ENCODE measurements at places on chromosomes 12 and 14.

DNA sequence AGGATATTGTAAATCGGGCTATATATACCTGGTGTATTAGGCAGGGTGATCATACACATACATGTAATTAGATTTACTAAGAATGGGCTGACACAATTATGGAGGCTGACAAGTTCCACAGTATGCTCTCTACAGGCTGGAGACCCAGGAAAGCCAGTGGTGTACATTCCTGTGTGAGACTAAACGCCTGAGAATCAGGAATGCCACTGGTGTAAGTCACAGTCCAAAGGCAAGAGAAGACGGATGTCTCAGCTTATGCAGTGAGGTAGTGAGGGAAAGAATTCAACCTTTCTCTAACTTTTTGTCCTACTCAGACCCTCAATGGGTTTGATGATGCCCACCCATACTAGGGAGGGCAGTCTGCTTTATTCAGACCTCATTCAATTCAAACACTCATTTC is 57.1 kb downstream of the METTL25 start:
- peak; percentile 59 for DNase-seq

GRCh38 chr14:38762426-38762825 is 340.6 kb downstream of the SEC23A start:
- DNase-seq = peak; percentile 55

GRCh38 chr14:71314717-71315116 is 407.5 kb downstream of the PCNX1 start:
- DNase-seq = no peak

- DNase-seq = no peak
These were observed 278.1 kb upstream of the FAR2 start for GRCh38 chr12:28870839-28871440.

GRCh38 chr12:96549341-96549740 is 60.0 kb downstream of the CFAP54 start:
- DNase-seq = no peak

GRCh38 chr12:47100160-47100559 is 20.4 kb upstream of the AMIGO2 start:
- DNase-seq = peak; percentile 69

GRCh38 chr12:52121824-52122539 is 42.5 kb downstream of the SMIM41 start:
- DNase-seq = peak; percentile 44

DNA sequence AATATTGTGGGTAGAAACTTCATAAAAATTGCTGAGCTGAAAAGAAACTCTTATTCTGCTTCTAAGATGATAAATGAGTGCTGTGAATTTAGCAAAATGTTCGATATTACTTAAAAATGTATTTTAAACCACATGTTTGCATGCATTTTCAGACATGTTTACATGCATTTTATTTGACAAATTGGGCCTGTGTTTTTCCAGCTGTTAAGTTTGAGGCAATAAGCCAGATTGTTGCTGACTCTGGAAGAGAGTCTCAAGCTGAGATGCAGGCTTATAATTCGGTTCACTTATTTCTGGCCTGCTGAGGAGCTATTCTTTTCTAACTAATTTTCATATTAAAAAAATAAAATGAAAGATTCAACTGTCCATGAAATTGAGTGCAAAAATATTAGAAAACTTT is 110.1 kb downstream of the SYNE2 start:
- no peak for DNase-seq

- DNase-seq = no peak
These were observed 33.1 kb downstream of the MAPK1IP1L start for GRCh38 chr14:55084401-55085059.

GRCh38 chr12:112850383-112850782 is 56.4 kb upstream of the OAS1 start:
- no peak for DNase-seq

DNA sequence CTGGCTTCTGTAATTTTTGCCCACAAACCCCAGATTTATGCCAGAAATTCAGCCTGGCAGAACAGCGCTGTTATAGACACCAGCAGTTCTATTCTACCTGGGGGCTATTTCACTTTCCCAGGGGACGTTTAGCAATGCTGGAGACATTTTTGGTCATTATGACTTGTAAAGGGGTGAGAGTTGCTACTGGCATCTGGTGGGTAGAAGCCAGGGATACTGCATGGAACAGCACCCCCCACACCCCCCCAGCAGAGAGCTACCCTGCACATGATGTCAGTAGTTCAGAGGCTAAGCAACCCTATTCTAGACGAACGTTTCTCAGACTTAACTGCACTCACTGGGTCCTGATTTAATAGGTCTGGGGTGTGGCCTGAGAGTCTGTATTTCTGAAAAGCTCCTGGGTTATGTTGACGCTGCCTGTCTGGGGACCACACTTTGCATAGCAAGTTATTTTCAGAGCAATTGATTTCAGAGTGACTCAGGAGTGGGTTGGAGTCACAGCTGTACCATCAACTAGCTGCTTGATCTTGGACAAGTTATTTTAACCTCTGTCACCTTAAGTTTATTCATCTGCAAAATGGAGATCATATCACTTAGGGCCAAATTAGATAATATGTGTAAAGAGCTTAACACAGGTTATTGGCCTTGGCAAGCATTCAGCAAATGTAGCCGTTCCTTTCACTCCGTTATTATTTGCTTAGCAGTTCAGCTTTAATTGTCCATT is 48.5 kb downstream of the CHST11 start:
- no peak for DNase-seq

GRCh38 chr14:99535448-99535847 is 54.2 kb downstream of the CCNK start:
- DNase-seq = no peak

- peak; percentile 77 for DNase-seq
These were observed 425.0 kb downstream of the NPAS3 start for GRCh38 chr14:33363682-33364081.

GRCh38 chr12:99176871-99177270 is 470.7 kb upstream of the GARIN6 start:
- DNase-seq = no peak

DNA sequence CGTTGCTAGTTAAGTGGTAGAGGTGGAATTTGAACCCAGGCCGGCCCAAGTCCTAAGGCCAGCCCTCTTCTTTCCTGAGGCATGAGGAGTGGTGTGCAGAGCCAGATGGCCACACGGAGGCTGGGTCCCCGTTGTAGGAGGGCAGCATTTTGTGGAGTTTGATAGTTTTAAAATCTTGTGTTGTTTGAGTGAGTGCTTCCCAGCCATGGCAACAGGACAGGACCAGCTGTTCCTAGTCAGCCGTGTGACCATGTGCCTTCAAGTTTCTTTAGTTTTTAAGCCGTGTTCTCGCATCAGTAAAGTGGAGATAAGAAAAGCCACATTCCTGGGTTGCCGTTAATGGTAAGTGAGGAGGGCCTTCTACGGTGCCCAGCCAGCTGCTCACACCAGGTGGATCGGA is 44.4 kb downstream of the UBE3B start:
- no peak for DNase-seq

- peak; percentile 62 for DNase-seq
These were observed 32.2 kb upstream of the DICER1 start for GRCh38 chr14:95189367-95190132.

Data from fibroblast of skin of abdomen (primary cell).